ENCODE measurements at places on chromosomes 12 and 14. TPM values are rescaled to one million over a fixed set of nuclear protein-coding genes. Genes with fewer than 3 reads are reported as not detected.

DNA sequence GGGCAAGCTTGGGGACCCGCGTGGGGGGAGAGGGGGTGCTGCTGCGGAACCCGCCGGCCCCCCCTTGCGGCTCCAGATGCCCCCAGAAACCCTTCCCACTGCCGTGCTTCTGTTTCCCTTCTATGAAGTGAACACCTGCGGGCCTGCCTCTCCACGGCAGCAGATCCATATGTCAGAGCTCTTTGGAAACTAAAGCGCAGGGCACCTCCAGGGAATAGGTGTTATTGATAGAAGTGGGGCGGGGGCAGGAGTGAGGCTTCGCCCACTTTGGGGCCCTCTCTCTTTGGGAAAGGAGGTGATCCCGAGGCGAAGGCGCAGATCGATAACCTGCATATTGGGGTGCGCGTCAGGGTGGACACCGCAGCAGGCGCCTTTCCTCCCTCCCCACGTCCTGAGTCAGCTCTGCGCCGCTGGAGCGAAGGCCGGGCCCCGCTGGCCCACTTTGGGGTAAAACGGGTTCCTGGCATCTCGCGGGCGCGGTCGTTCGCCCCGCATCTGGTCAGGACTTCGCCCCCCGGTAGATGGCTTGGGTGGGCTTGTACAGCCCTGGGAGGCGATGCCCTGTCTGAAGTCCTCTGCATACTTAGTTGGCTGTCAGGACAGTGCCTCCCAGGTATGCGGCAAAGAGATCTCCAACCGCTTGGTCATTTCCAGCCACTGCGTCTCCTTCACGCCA, 524 bp downstream of the KMT5A start:
- DNase-seq, result no peak

DNA sequence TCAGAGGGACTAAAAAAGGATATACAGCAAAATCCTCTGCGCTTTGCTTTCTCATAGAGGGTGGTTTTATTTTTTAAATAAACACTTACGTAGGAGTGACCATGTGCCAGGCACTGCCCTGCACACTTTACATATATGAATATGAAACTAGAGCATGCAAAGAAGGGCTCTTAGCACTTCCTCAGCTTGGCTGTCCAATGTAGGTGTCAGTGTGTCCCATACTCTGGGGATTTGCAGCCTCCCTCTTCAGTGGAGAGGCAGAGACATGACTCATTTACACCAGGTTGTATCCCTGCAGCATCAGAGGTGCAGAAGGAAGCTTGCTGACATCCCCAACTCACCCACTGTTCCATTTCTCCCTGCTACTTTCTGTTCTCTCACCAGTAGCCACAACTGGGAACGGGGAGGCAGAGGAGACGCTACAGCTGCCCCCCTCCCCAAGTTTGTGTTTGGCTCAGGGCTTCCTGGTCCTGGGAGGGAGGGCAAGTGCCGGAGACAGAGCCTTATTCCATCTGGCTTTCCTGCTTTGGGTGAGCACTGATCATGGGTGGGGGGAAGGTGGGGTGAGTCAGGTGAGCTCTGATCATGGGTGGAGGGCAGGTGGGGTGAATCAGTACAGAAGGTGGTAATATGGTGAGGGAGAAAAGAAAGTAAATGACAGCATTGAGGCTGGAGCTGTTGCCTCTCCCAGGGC, 4.9 kb upstream of the KRT5 start:
- no peak for DNase-seq

DNA sequence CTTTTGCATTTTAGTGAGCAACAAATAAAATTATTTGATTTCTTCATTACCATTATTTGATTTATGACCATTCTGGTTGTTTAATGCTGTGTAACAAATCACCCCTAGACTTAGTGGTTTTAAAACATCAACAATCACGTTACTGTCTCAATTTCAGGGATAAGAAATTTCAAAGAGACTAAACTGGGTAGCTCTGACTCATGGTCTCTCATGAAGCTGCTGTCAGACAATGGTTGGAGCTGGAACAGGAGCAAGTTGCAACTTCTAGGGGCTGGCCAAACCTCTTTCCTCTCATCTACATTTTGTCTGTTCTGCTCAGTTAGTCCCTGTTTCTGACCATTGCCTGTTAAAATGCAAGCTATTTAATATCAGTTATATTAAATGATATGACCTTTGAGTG, 517.0 kb downstream of the KCNH5 start:
- DNase-seq, result no peak

DNA sequence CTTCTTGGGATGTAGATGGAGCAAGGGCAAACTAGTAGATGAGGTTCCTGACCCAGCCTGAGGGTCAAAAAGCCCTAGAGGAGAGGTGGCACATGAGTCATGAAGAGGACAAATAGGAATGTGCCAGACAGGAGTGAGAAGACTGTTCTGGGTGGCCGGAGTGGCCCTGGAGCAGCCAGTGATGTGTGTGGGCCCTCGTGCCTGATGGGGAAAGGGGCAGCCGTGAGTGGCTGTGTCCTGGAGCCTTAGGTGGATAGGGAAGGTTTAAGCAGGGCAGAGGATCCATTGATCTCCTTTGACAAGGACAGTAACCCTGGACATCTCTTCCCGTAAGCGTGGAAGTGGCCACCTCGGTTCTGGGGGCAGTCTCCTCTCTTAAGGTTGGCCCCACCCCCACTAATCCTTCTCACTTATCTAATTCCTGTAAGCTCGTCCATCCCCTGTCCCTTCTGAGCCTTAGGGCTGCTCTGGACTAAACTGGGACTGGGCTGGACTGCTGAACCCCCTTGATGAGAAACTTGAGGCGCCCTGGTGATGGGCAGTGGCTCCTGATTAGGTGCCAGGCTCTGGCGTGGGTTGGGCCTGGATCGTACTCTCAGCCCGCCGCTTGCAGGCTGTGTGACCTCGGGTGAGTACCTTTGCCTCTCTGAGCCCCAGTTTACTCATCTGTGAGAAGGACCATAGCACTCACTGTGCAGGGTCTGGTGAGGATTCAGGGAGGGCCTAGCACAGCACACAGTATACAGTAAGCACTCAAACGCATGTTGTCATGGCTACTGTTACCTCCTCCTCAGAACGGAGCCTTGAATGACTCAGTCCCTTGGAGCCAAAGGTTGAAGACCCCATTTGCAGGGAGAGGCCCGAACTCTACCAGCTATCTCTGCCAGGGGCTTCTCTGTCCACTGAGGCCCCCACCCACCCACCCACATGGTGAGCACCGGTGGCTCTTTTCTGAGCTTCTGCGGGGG, 4.0 kb downstream of the FAM222A start:
- no peak for DNase-seq

- no peak for DNase-seq
These were observed 4.3 kb downstream of the TMEM106C start for GRCh38 chr12:47967461-47968321.

DNA sequence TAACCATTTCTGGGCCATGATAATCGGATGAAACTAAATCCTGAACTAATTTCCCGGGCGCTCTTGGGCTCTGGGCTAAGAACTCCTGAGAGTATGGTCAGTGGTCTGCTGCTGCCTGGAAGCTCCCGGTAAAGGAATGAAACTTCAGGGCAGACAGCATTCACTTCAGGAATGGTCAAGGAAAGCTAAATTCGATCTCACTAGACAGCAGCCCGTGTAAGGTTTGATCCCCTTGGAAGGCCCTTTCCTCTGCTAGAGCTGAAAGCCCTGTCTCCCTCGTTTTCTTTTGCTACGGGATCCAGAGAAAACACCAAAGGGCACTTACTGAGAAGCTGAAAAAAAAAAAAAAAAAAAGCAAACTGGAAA, 680 bp downstream of the ASB8 start:
- no peak for DNase-seq

The SLC15A4 gene
- total RNA-seq, result 30.0 TPM

The ABCC9 gene
- total RNA-seq, result 27.5 TPM

Measured in lower lobe of right lung (tissue), 2 donors.